ENCODE measurements at places on chromosomes 5 and 9. TPM values are rescaled to one million over a fixed set of nuclear protein-coding genes. Genes with fewer than 3 reads are reported as not detected.

PCDHB13 gene
- 5.7 TPM for total RNA-seq

- DNase-seq = no peak
- H3K4me1 ChIP-seq = peaks cover 5% of the 10 kb centered on the region
- no peaks in the 10 kb centered on the region for H3K27me3 ChIP-seq
- H3K36me3 ChIP-seq = no peaks in the 10 kb centered on the region
- H3K4me3 ChIP-seq = no peak overlapping the region
Observed at GRCh38 chr9:124911766-124912165, 29.1 kb downstream of the GOLGA1 start.

PPP2R2B gene
- total RNA-seq = 19.6 TPM

DNA sequence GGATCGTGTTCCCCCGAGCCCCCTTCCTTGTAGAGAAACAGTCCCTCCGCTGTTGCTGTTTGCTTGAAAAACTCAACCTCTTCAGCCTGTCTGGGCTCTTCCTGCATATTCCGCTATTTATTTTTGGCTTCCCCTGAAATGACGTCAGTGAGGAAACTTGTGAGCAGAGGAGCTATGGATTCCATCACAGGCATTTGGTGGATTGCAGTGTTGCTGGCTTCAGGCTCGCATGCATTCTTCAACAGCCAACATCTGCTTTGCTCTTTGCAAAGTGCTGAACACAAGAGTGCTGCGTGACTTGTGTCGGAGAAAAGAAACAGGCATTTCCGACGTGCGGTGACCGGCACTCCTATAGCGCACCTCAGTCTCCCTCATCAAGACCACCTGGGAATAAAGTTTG lies 232.7 kb downstream of the RFK start:
- DNase-seq = peak; percentile 83
- H3K27ac ChIP-seq = peak overlapping the region; percentile 77
- peaks cover 9% of the 10 kb centered on the region for H3K36me3 ChIP-seq
- no peaks in the 10 kb centered on the region for H3K27me3 ChIP-seq
- peaks cover 16% of the 10 kb centered on the region for H3K4me1 ChIP-seq

- peaks cover 7% of the 10 kb centered on the region for H3K27me3 ChIP-seq
- no peak overlapping the region for H3K27ac ChIP-seq
- no peaks in the 10 kb centered on the region for H3K36me3 ChIP-seq
- no peaks in the 10 kb centered on the region for H3K4me1 ChIP-seq
Observed at GRCh38 chr9:36980148-36980974, 53.7 kb downstream of the PAX5 start.

LCN15 gene
- total RNA-seq = not detected

GRCh38 chr9:12801663-12802062 lies 26.8 kb downstream of the LURAP1L start:
- H3K4me1 ChIP-seq = peaks cover 41% of the 10 kb centered on the region
- H3K27me3 ChIP-seq = no peaks in the 10 kb centered on the region
- H3K27ac ChIP-seq = no peak overlapping the region

GRCh38 chr9:91179237-91180138 lies 182.2 kb downstream of the AUH start:
- no peaks in the 10 kb centered on the region for H3K27me3 ChIP-seq
- DNase-seq = no peak
- no peaks in the 10 kb centered on the region for H3K4me1 ChIP-seq
- H3K4me3 ChIP-seq = no peak overlapping the region
- no peak overlapping the region for H3K27ac ChIP-seq

DNA sequence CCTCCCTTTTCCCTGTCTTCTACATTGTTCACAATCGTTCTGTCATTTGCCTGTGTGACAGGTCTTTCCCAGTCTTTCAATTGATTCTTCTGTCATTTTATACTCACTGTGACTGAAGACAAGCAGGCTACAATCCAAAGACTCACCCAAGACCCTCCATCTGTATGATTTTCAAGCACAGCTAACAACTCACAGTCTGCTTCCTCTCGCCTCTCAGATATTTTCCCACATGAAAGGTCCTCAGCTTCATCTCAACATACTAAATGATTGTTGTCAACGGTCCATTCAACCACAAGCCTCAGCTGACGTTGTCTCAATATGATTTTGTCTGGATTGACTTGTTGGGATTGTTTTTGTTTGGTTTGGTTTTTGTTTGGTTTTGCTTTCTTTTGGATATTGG lies 346.5 kb downstream of the NFIB start:
- no peak overlapping the region for H3K27ac ChIP-seq
- no peaks in the 10 kb centered on the region for H3K36me3 ChIP-seq
- no peak for DNase-seq
- H3K4me3 ChIP-seq = no peak overlapping the region
- no peaks in the 10 kb centered on the region for H3K27me3 ChIP-seq

SLC6A19 gene
- total RNA-seq = not detected

- H3K36me3 ChIP-seq = peaks cover 43% of the 10 kb centered on the region
- no peaks in the 10 kb centered on the region for H3K4me1 ChIP-seq
- H3K27me3 ChIP-seq = no peaks in the 10 kb centered on the region
- DNase-seq = no peak
- no peak overlapping the region for H3K27ac ChIP-seq
- no peak overlapping the region for H3K4me3 ChIP-seq
Observed at GRCh38 chr9:130616451-130616850, 37.1 kb downstream of the FUBP3 start.

HSD17B3 gene
- 1.4 TPM for total RNA-seq

PAEP gene
- not detected for total RNA-seq

MYO10 gene
- total RNA-seq = 8.3 TPM

DNA sequence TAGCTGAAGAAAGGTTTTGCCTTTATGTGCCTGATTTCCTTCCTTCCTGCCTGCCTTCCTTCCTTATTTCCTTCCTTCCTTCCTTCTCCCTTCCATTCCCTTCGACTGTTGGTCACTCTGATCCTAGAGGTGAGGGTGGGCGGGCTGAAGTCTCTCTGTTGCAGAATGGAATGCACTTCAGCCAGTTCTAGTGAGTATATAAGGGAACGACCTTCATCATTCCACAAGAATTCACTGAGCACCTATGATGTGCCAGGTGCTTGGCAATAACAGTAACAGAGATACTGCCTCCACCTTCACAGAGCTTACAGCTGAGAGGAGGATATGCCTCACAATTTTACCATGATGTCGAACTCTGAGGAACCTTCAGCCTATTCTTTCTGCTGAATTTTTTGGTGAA lies 8.7 kb upstream of the OR5C1 start:
- no peak overlapping the region for H3K4me3 ChIP-seq
- H3K4me1 ChIP-seq = no peaks in the 10 kb centered on the region
- no peak for DNase-seq
- no peaks in the 10 kb centered on the region for H3K36me3 ChIP-seq

DNA sequence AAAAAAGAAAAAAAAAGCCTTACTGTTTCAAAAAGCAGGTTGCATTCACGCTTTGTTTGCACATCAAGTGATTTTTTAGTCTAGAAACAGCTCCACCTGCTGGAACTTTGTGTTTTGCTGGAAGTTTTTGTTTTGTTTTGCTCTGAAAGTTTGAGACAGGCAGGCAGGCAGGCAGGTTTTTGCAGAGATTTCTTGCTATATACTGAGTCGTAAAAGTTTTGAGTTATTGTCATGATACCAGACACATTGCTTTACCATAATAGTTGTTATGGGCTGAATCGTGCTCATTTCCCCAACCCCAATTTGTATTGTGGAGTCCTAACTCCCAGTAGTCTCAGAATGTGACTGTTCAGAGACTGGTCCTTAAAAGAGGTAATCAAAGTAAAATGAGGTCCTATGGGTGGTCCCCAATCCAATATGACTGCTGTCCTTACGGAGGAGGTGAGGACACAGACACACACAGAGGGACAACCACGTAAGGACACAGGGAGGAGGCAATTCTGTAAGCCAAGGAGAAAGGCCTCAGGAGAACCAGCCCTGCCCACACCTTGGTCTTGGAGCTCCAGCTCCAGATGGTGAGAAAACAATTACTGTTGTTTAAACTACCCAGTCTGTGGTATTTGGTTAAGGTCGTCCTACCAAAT lies 20.9 kb downstream of the OR2Y1 start:
- no peaks in the 10 kb centered on the region for H3K4me1 ChIP-seq
- H3K36me3 ChIP-seq = no peaks in the 10 kb centered on the region
- H3K27ac ChIP-seq = no peak overlapping the region

GRCh38 chr9:708182-708550 lies 133.3 kb upstream of the DMRT1 start:
- H3K27ac ChIP-seq = peak overlapping the region; percentile 90
- H3K27me3 ChIP-seq = no peaks in the 10 kb centered on the region
- no peak for DNase-seq
- peaks cover 86% of the 10 kb centered on the region for H3K4me1 ChIP-seq

GRCh38 chr5:142455856-142456255 lies 131.0 kb upstream of the SPRY4 start:
- no peak overlapping the region for H3K27ac ChIP-seq
- no peaks in the 10 kb centered on the region for H3K4me1 ChIP-seq
- H3K36me3 ChIP-seq = no peaks in the 10 kb centered on the region
- no peak for DNase-seq
- no peaks in the 10 kb centered on the region for H3K27me3 ChIP-seq
- H3K4me3 ChIP-seq = no peak overlapping the region

DNA sequence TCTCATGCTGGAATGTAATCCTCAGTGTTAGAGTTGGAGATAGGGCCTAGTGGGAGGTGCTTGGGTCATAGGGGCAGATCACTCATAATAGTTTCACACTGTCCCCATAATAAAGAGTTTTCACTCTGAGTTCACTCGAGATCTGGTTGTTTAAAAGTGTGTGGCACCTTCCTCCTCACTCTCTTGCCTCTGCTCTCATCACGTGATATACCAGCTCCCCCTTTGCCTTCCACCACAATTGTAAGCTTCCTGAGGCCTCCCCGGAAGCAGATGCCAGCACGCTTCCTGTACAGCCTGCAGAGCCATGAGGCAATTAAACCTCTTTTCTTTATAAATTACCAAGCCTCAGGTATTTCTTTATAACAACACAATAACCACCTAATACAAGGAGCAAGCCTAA lies 3.8 kb upstream of the KLHL3 start:
- H3K4me3 ChIP-seq = no peak overlapping the region
- H3K27me3 ChIP-seq = no peaks in the 10 kb centered on the region
- no peaks in the 10 kb centered on the region for H3K36me3 ChIP-seq
- H3K27ac ChIP-seq = no peak overlapping the region
- peaks cover 12% of the 10 kb centered on the region for H3K4me1 ChIP-seq

DNA sequence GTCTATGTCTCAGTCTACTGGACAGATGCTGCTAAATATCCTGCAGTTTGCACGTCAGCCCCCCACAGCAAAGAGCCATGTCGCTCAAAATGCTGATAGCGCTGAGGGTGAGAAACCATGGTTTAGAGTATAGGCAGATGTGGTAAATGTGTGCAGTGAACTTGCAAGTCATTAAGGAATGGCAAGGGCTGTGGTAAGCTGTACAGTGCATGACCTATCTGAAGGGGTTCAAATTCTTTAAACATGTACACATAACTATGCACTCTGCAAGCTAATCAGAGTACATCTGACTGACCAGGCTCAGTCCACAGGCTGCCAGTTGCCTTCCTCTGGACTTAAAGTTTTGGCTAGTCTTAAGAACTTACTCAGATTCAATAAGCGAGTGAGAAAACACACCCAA lies 170.7 kb downstream of the CFAP90 start:
- no peaks in the 10 kb centered on the region for H3K4me1 ChIP-seq
- H3K27ac ChIP-seq = no peak overlapping the region
- H3K36me3 ChIP-seq = no peaks in the 10 kb centered on the region
- H3K27me3 ChIP-seq = no peaks in the 10 kb centered on the region

PLEKHG4B gene
- total RNA-seq = 0.49 TPM

DNA sequence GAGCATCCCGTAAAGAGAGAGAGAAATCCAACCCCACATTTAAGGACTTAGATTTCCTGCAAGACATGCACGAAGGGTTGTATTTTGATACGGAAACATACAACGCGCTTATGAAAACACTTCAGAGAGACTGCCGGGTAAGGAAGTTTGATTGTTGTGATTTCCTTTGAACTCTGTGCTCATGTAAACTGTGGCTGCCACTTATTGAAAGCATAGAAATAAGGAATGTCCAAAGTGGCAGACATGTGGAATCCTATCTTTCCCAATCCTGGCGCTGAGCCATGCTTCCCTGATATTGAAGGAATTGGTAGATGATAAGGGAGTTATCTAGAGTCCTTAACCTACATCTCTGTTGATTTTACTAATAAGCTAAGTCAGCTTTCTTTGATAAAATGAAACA lies 119.4 kb downstream of the PRKACG start:
- no peak for DNase-seq
- H3K27me3 ChIP-seq = no peaks in the 10 kb centered on the region
- H3K27ac ChIP-seq = no peak overlapping the region
- H3K4me1 ChIP-seq = no peaks in the 10 kb centered on the region
- no peaks in the 10 kb centered on the region for H3K36me3 ChIP-seq

- H3K4me1 ChIP-seq = no peaks in the 10 kb centered on the region
- H3K27me3 ChIP-seq = no peaks in the 10 kb centered on the region
- no peaks in the 10 kb centered on the region for H3K36me3 ChIP-seq
- no peak for DNase-seq
Observed at GRCh38 chr9:85899388-85899787, 41.6 kb upstream of the NAA35 start.

GRCh38 chr5:14700478-14701436 lies 36.2 kb downstream of the OTULIN start:
- no peak overlapping the region for H3K4me3 ChIP-seq
- H3K27me3 ChIP-seq = no peaks in the 10 kb centered on the region
- no peak overlapping the region for H3K27ac ChIP-seq
- peaks cover 21% of the 10 kb centered on the region for H3K36me3 ChIP-seq

DCTN3 gene
- total RNA-seq = 118 TPM

GRCh38 chr5:118687100-118687499 lies 301.2 kb downstream of the DTWD2 start:
- no peaks in the 10 kb centered on the region for H3K4me1 ChIP-seq
- DNase-seq = no peak
- no peak overlapping the region for H3K4me3 ChIP-seq
- no peaks in the 10 kb centered on the region for H3K27me3 ChIP-seq
- no peak overlapping the region for H3K27ac ChIP-seq

- no peaks in the 10 kb centered on the region for H3K4me1 ChIP-seq
- H3K27ac ChIP-seq = no peak overlapping the region
- peak overlapping the region; percentile 34 for H3K4me3 ChIP-seq
- peaks cover 46% of the 10 kb centered on the region for H3K27me3 ChIP-seq
Observed at GRCh38 chr5:88666761-88667495, 216.1 kb downstream of the MEF2C start.

CCDC192 gene
- total RNA-seq = 0.36 TPM

PRDM9 gene
- total RNA-seq = not detected

- no peak overlapping the region for H3K4me3 ChIP-seq
- H3K4me1 ChIP-seq = peaks cover 10% of the 10 kb centered on the region
- no peaks in the 10 kb centered on the region for H3K27me3 ChIP-seq
- DNase-seq = no peak
- H3K27ac ChIP-seq = no peak overlapping the region
- H3K36me3 ChIP-seq = no peaks in the 10 kb centered on the region
Observed at GRCh38 chr5:119366540-119366881, 10.7 kb downstream of the TNFAIP8 start.

DNA sequence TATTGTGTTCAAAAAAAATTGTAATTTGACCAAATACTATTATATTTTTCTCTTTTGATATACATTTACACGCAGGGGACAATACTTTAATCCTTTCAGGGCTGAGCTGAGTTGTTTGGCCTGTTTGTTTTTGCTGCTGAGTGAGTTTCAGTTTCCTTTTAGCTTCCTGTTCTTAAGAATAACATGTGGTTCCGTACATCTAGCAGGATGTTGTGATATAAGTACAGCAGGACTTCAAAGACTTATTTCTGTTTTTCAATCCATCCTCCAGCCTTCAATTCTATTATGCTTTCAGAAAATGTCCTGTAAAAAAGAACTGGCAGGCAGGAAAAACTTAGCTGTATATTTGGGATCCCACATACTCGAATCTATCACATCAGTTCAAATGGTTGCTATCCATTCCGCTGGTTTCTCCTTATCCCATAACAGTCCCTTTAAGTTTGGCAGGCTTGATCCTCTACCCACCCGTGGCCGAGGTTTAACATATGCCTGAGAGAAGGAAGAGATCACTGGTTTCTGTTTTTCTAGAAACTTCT lies 1037.3 kb upstream of the ACO1 start:
- H3K36me3 ChIP-seq = no peaks in the 10 kb centered on the region
- no peaks in the 10 kb centered on the region for H3K4me1 ChIP-seq
- no peak for DNase-seq
- H3K27ac ChIP-seq = no peak overlapping the region

Measured in sigmoid colon (tissue), 7 donors.